ENCODE measurements at places on chromosomes 2 and 18.

GRCh38 chr18:74066018-74066417 is 81.6 kb downstream of the FBXO15 start:
- no peak for DNase-seq

DNA sequence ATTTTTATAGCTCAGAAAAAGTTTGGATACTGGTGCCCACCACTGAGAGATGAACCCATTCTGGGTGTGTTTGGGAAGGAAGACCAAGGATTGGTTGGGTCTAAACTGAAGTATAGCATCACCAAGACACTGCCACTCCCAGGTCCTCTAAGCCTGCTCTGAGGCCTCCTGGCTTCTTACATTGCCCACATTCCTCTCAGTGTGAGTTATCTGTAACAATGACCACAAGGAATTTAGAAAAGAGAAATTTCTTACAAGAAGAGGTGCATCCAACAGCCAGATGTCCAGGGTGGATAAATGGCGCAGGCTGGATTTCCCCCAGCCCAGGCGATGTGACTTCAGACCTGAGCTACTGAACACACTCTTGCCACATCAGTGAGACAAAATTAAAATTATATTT is 1.6 kb upstream of the GPR45 start:
- peak; percentile 54 for DNase-seq

DNA sequence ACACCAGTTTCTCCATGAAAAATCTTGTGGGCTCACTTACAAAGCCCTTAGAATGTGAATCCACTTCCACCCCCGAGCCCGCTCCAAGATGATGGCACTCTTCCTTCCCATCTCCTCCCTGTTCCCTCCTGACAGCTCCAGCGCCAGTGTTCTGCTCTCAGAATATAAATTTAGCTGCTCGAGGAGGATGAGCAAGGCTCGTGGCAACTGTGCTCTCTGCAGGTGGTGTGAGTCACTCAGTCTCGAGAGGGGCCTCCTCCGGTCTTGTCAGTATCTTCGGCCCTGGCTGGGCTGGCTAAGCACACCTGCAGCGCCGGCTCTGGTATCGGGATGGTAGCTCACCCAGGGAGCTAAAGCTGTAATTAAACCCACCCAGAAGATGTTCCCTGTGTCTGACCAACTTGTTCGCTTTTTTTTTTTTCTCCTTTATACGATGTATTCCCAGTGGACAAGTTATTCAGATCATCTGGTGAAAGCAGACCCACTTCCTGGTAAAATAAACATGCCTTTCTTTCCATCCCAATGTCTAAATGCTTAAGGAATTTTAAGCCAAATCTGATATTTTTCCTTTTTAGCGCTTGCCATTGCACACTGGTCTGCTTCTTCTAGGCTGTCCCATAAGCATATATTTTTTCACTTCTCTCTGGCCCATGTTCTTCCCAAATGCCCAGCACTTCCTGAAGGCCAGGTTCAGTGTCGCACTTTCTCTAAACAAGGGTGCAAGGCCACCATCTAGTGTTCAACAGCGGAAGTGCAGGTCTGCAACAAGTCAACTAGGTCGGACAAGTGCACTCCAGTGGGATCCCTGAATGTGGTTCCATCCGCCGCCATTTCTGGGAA is 31.4 kb upstream of the YPEL5 start:
- peak; percentile 66 for DNase-seq

DNA sequence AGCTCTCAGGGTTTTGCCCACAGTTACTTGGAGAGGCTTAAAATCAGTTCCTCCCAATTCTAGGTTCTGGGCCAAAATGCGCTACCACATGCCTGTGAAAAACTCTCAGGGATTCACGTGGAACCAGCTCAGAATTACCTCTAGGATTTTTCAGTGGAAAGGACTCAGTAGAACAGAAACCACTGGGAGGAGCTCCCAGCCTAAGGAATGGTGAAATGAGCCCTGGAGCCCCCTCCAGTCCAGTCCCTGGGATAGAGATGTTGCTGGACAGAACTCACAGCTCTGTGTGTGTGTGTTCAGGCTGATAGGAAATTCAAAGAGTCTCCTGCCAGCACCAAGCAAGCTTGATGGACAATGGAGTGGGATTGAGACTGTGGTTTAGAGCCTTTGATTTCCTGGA is 21.1 kb upstream of the SLC9A4 start:
- DNase-seq: no peak

DNA sequence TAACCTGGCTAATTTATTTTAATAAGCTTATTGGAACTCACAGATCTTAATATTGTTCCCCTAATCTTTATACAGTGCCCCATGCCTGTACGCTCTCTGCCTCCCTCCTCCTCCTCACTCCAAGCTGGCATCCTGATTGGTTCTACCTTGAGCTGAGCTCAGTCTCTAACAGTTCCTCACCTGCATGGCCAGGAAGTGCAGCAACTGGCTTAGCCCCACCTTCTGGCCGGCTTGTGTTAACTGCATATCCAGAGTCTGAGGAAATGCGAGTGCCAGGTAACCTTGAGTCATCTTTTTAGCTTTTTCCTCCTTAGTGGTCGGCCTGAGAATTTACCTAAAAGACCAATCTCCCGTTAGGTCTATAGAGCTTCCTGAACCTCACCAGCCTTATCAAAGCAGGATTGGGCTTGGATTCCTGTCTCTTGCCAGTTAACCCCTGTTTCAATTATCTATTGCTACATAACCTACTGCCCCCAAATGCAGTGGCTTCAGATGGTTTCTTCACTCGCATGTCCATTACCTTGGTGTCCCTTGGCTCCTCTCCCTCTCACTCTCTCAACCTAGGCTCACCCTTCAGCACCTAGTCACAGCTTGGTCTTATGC is 89.5 kb upstream of the STK39 start:
- DNase-seq: no peak

GRCh38 chr2:65514555-65515195 is 82.3 kb upstream of the SPRED2 start:
- DNase-seq: no peak

DNA sequence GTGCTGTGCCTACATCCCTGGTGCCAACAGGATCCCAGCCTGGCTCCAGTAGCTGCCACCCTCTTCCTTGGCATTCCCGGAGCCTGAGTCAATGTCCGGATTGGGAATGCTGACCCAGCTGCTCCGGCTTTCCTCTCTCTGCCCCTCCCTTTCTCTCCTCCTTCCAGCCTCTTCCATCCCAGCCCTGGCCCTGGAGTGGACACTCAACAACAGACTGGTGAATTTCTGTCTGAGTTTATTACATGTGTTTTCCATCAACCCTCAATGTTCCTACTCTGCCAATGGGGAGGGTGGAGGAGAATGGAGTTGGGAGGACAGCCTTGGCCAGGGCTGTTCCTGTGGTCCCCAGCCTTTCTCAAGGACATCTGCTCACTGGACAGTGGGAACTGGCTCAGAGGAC is 917 bp upstream of the PRKAG3 start:
- DNase-seq: no peak

DNA sequence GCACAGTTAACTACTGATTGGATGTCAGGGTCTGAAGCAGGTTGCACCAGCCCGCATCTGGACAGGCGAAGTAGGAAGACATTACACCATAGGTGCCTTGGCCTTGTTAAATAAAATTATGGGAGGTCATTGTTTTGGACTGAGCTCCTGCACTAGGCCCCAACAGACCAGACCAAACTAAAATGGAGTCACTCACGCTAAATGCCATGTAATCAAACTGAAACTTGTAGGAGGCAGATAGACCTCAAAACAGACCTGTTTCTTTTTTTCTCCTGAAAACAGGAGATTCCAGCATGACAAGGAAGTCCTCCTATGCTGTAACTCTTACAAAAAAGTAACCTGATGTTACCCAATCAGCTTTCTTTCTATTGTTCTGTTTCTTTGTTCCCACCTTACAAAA is 15.5 kb upstream of the NFU1 start:
- no peak for DNase-seq

All from T1000 (cell line).